ENCODE measurements at places on chromosomes 16 and 17.

DNA sequence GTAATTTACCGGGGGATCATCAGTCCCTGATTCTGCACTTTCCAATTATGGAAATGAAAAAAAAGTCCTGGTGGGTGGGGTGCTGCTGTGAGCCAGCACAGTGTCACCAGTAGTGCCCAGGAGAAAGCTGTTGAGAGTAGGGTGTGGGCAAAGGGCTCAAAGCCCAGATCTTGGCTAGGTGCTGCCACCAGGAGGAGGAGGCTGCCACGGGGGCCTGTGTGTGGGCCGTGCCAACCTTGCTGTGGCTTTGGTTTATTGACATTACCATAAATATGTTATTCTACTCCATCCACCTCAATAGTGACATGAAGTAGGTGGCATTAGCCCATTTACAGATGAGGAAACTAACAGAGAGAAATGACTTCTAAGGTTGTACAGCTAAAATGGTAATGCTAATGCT lies 6.7 kb upstream of the PRPSAP2 start:
- H3K27ac ChIP-seq = no peak overlapping the region
- peaks cover 5% of the 10 kb centered on the region for H3K4me1 ChIP-seq
- no peaks in the 10 kb centered on the region for H3K27me3 ChIP-seq
- no peak overlapping the region for H3K4me3 ChIP-seq

- peaks cover 30% of the 10 kb centered on the region for H3K4me1 ChIP-seq
- no peaks in the 10 kb centered on the region for H3K36me3 ChIP-seq
- DNase-seq = no peak
- H3K27me3 ChIP-seq = peaks cover 6% of the 10 kb centered on the region
These were observed 841 bp downstream of the ALOXE3 start for GRCh38 chr17:8117367-8117979.

DNA sequence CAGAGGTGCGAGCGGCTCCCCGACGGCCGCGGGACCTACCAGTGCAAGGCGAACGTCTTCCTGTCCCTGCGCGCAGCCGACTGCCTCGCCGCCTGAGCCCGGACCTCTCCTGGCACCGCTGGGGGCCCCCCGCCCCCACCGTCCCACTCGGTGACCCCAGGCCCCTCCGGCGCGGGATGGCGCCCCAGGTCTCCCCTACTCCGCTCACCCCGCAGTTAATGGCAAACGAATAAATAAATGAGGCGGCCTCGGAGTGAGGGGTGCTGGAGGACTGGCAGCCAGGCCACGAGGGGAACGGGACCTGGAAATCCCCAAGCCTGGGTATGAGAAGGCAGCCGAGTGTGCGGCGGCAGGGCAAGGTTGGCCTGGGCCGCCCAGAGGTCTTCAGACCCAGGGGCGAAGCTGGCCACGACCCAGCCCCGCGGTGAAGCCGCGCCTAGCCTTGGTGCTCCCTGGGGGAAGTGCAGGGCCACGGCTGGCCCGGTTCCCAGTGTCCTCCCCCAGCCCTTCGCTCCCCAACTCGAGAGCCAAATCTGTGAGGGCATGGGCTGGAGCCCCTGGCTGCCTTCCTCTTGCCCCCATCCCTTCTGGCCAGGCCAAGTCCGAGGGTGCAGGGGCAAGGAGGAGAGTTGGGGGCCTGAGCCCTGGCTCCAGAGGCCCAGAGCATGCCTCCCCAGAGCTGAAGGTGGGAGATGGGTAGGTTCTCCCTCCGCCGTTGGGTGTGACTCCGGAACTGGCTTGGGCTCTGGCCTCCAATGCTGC lies 796 bp downstream of the NPB start:
- H3K36me3 ChIP-seq = peaks cover 39% of the 10 kb centered on the region
- no peak for DNase-seq
- H3K27me3 ChIP-seq = peaks cover 10% of the 10 kb centered on the region
- H3K27ac ChIP-seq = no peak overlapping the region

DNA sequence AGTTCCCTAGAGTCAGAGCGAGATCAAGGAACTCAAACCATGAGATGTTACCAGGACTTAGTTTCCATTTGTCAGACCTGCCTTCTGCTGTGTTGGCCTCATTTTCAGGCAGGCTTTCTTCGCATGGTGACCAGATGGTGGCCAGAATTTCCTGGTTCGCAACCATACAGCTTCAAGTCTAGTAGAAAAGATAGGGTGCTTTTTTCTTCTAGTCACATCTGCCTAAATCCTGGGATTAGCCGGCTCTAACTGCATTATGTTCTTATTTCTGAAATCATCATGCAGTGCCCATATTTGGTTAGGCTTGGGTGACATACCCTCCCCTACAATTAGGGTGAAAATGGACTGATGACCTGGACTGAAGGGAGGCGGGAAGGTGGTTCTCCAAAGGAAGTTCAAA lies 131.5 kb downstream of the SHISA9 start:
- H3K4me1 ChIP-seq = no peaks in the 10 kb centered on the region
- H3K27ac ChIP-seq = no peak overlapping the region
- H3K4me3 ChIP-seq = no peak overlapping the region

DNA sequence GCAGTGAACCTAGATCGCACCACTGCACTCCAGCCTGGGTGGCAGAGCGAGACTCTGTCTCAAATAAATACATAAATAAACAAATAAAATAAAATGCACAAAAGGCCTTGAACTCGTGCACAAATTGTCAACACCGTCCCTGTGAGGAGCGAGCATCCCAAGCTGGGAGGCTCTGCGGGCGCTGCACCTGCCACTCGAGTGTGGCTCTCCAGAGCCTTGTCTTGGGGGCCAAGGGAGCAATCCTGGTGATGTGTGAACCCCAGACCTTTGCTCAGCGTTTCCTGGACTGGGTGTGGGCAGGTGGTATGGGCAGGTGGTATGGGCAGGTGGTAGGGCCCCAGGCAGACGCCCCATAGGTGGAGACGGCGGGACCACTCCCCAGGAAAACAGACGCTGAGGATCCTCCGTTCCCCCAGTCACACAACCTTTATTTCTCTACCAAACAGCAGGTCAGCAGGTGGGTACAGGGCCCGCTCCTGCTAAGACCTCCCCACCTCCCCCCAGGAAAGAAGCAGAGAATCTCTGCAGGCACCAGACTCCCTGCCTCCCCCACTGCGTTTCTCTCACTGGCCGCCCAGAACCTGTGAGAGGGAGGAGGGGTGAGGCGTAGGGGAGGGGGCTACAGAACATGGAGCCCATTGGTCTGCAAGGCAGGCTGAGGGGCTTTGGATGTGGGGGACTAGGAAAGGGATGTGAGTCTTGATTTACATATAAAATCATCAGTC lies 7.4 kb upstream of the P2RX1 start:
- no peak overlapping the region for H3K27ac ChIP-seq
- H3K36me3 ChIP-seq = peaks cover 43% of the 10 kb centered on the region
- H3K4me1 ChIP-seq = no peaks in the 10 kb centered on the region
- no peak overlapping the region for H3K4me3 ChIP-seq

DNA sequence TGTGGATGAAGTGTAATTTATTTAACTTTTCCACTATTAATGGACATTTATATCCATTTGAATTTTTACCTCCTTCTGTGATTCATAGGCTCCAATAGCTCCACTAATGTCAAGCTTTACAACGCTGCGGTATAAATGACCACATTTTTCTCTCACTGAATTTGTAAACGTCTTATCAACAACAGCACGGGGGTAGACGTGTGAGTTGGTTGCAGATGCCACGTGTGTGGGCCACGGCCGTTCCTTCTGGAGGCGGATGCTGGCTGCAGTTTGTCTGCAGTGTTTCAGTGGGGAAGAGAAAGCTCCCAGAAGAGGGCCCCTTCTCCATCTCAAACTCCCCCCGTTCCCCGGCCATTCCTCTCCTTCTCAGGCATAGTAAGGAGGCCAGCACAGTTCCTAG lies 68.2 kb upstream of the XYLT1 start:
- no peaks in the 10 kb centered on the region for H3K36me3 ChIP-seq
- H3K27ac ChIP-seq = no peak overlapping the region
- no peaks in the 10 kb centered on the region for H3K27me3 ChIP-seq
- H3K4me3 ChIP-seq = no peak overlapping the region

DNA sequence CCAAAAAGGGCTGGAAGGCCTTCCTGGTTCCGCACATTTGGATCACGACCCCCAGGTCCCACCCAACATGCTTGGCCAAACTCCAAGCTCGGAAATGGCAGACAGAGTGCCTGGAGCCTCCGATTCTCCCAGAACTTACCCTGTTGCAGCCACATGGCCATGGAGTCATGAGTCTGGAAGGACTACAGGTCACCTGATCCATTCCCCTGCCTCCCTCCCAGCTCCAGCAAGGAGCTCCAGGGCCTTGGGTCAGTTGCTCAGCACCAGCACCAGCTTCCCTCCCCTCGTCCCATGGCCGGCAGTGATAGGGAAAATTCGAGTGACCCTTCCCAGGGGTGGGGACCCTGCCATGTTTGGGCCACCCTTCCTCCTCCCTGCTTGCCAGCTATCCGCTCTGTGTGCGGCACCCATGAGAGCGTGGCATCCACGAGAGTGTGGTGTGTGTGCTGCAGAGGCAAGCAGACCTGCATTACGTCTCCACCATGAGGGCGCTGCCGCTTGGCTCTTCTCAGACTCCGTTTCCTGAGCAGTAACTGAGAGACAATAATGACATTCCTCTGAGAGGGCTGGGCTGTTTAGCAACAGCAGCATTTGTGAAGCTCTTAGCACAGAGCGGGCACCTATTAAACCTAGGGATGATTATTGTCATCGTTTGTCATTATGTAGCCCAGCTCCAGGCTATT lies 21.3 kb upstream of the RPL38 start:
- DNase-seq = no peak
- no peak overlapping the region for H3K4me3 ChIP-seq

- no peak for DNase-seq
- peaks cover 17% of the 10 kb centered on the region for H3K27me3 ChIP-seq
- no peak overlapping the region for H3K4me3 ChIP-seq
- no peak overlapping the region for H3K27ac ChIP-seq
These were observed 90.4 kb downstream of the RBFOX3 start for GRCh38 chr17:79520167-79521165.

DNA sequence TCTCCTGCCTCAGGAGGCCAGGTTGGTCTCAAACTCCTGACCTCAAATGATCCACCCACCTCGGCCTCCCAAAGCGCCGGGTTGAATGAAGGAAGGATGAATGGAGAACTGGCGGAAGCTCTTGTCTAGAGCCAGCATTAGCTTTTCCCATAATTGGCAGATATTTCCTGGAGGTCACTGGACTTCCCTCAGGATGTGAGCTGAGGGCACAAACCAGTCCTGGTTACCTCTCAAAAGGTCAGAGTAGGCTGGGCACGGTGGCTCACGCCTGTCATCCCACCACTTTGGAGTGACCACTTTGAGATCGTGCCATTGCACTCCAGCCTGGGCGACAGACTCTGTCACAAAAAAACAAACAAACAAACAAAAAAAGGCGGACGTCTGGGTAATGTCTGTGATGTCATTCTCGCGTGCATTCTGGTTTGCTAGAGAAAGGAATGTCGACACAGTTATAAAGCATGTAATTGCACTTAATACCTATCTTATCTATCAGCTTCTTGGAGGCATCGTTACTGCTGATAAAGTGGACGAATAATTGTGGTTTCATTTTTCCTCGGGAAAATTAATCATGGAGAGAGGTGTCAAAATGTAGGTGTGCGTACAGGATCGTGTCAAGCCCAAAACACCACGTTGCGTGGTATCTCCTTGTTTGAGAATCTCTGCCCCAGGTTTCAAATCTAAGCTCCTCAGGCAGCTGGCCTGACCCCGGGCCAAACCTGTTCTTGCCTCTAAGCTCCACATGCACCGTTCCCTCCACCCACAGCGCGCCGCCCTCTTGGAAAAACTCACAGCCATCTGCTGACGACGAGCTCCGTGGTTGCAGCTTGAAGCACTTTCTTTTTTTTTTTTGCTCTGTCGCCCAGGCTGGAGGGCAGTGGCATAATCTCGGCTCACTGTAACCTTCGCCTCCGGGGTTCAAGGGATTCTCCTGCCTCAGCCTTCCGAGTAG lies 6.4 kb upstream of the CRK start:
- no peak overlapping the region for H3K4me3 ChIP-seq
- H3K4me1 ChIP-seq = peaks cover 17% of the 10 kb centered on the region
- DNase-seq = no peak
- peaks cover 5% of the 10 kb centered on the region for H3K36me3 ChIP-seq

GRCh38 chr17:21463204-21463661 lies 87.1 kb downstream of the KCNJ12 start:
- H3K36me3 ChIP-seq = no peaks in the 10 kb centered on the region
- no peak for DNase-seq
- no peak overlapping the region for H3K4me3 ChIP-seq
- no peaks in the 10 kb centered on the region for H3K27me3 ChIP-seq

DNA sequence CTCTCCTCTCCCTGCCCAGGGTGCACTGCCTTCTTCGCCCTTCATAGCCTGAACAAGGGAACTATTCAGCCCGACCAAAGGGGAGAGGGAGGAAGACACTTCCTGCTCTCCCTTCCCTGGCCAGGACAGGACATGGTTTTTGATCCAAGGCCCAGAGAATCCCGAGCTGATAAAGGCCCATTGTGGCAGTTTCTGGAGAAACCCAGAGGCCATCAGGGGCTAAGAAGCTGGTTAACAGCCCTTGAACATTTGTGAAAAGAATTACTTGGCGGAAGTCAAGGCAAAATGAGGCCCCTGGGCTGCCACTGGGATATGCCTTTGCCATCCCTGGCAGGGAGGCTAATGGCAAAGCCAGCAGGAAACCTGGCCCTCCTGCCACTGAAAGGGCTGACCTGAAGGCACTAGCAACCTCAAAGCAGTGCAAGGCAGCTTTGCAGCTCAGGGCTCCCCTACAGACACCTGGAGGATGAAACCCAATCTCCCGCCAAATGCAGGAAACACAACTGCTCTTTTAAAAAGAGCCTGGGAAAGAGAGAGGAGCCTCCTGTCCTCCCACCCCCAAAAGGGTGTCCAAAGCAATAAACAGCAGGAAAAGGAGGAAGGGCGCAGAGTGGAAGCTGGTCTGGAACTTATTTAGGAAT lies 12.6 kb downstream of the PHB1 start:
- DNase-seq = no peak
- H3K27ac ChIP-seq = no peak overlapping the region
- no peaks in the 10 kb centered on the region for H3K4me1 ChIP-seq
- H3K4me3 ChIP-seq = no peak overlapping the region
- H3K27me3 ChIP-seq = no peaks in the 10 kb centered on the region

All from effector memory CD4-positive, alpha-beta T cell (primary cell).